Nasal cavity respiratory epithelium epithelial cell of viscerocranial mucosa (primary cell): ENCODE measurements at places on chromosomes 7 and 10. TPM values are rescaled to one million over a fixed set of nuclear protein-coding genes. Genes with fewer than 3 reads are reported as not detected.

NKX2-3 gene
- not detected in 2 replicates for total RNA-seq

VSTM2A gene
- not detected in 2 replicates for total RNA-seq

GBX1 gene
- not detected in 2 replicates for total RNA-seq

CYP3A5 gene
- 2.9 and 5.1 TPM in 2 replicates for total RNA-seq

HOXA13 gene
- not detected in 2 replicates for total RNA-seq

FMC1 gene
- 3.1 and 9.2 TPM in 2 replicates for total RNA-seq

HMX3 gene
- 0.07 and 0.34 TPM in 2 replicates for total RNA-seq

JMJD1C gene
- 120 and 127 TPM in 2 replicates for total RNA-seq

ADIRF gene
- total RNA-seq: 1.00 and 63.6 TPM in 2 replicates

LRRN3 gene
- not detected in 2 replicates for total RNA-seq

DYNC1I1 gene
- total RNA-seq: 0.21 TPM in 1 of 2 replicates, not detected in the other

CHRM2 gene
- total RNA-seq: not detected in 2 replicates

TSPAN33 gene
- 2.4 and 5.8 TPM in 2 replicates for total RNA-seq

GARIN1A gene
- under 0.01 and 0.78 TPM in 2 replicates for total RNA-seq

ADCYAP1R1 gene
- not detected in 2 replicates for total RNA-seq

PLXDC2 gene
- total RNA-seq: 5.5 and 32.0 TPM in 2 replicates

SUN3 gene
- total RNA-seq: 1.4 TPM in 1 of 2 replicates, not detected in the other

MRC1 gene
- not detected in 2 replicates for total RNA-seq

PLXNA4 gene
- under 0.01 TPM in 2 replicates for total RNA-seq

POLR1F gene
- total RNA-seq: 19.5 and 28.8 TPM in 2 replicates

SORCS3 gene
- not detected in 2 replicates for total RNA-seq

PSD gene
- 0.68 and 0.71 TPM in 2 replicates for total RNA-seq
